ENCODE measurements at places on chromosomes 16 and 17. TPM values are rescaled to one million over a fixed set of nuclear protein-coding genes. Genes with fewer than 3 reads are reported as not detected.

Gene STAT5A
- 2.9 TPM for total RNA-seq

Gene SEZ6L2
- total RNA-seq: 8.7 TPM

Gene CBX2
- 18.0 TPM for total RNA-seq

Gene SLFN12
- 4.1 TPM for total RNA-seq

Gene LGALS3BP
- 1,214 TPM for total RNA-seq

Gene NMRAL1
- 33.7 TPM for total RNA-seq

Gene NT5M
- 11.0 TPM for total RNA-seq

Gene RASD1
- total RNA-seq: 79.9 TPM

- no peak for DNase-seq
Measured at GRCh38 chr17:11308531-11308930, 67.5 kb downstream of the SHISA6 start.

DNA sequence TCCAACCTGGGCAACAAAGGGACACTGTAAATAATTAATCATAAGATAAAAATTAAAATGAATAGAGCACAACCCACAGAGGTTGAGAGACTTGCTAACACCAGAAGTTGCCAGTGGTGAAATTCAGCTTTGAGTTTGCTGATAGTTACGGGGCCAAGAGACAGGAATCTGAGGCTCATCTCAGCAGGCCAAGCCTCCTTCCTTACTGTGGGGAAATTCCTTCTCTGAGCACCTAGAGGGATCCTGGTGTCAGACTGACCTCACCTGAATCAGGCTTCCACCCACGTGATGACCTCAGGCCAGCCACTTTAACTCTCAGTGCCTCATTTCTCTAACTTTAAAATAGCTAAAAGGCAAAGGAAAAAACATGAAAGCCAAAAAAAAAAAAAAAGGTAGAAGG, 4.7 kb downstream of the ABAT start:
- no peak for DNase-seq

- no peak for DNase-seq
Measured at GRCh38 chr16:79372503-79373184, 227.9 kb downstream of the MAF start.

DNA sequence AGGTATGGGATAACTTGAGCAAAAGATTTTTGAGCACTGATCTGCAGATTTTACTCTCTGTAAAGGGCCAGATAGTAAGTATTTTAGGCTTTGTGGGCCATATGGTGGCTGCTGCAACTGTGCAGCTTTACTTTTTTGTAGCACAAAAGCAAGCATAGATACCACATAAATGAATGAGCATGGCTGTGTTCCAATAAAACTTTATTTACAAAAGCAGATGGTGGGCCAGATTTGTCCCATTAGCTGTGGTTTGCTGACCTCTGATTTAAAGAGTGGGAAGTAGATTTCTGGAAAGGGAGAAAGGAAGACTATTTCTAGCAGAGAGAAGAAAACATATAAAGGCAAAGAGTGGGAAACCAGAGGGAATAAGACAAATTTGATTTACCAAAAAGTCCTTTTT, 298.5 kb upstream of the HSBP1 start:
- no peak for DNase-seq

GRCh38 chr17:2017274-2017941, 7.7 kb downstream of the RTN4RL1 start:
- DNase-seq: no peak

DNA sequence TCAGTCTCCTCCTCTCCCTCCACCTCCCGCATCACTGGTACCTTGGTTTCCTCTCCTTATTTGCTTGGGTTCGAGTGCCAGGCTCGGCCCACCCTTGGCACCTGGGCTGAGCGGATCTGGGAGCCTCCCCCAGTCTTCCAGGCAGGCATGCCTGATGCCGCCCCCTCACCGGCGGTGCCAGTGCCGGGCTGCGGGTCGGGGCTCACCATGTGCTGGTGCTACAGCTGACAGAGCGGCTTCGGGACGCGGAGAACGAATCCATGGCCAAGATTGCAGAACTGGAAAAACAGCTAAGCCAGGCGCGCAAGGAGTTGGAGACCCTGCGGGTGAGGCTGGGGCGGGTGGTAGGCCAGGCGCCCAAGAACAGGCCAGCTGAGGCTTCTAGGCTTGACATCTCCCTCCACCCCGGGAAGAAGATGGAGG, 19.2 kb downstream of the FMNL1 start:
- DNase-seq: no peak

DNA sequence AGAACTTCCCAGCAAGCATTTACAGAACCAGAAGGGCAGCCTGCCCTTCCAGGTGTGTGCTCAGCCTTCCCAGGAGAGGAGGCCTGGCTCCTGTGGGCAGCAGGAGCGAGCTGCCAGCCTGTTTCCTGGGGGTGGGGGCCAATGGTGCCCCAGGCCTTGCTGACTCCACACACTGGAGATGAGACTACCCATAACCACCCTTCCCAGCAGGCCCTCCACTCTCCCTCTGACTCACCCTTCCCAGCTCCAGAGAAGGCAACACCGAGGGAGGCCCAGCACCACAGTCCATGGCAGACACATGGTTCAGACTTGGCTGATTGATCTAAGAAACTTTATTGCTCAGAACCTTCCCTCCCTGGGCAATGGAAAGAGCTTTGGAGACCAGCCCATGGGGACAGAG, 1.8 kb upstream of the PRSS53 start:
- DNase-seq: no peak

- no peak for DNase-seq
Measured at GRCh38 chr16:58038219-58038641, 12.7 kb downstream of the MMP15 start.

- no peak for DNase-seq
Measured at GRCh38 chr17:81392909-81393654, 2.2 kb upstream of the BAHCC1 start.

DNA sequence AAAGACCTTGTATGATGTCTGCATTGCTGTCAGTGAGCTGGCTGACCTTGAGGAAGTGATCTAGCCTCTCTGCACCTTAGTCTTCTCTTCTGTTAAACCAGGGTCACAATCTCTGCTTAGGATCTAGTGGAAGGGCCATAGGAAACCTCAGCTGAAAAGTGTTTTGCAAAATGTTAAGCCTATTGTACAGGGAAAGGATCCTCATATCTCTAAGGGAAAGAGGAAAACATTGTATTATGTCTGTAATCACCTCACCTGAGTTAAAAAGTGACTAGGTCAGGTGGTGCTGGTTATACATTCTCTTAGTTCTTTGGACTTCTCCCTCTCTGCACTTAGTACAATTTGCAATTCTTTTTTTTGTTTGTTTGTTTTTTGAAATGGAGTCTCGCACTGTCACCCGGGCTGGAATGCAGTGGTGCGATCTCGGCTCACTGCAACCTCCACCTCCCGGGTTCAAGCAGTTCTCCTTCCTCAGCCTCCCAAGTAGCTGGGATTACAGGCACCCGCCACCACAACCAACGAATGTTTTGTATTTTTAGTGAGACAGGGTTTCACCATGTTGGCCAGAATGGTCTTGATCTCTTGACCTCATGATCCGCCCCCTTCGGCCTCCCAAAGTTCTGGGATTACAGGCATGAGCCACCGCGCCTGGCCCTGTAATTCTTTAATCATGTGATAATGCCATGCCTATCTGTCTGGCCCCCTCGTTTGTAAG, 2.0 kb upstream of the SEPHS2 start:
- no peak for DNase-seq

Measured in SK-MEL-5 (cell line).